ENCODE measurements at places on chromosomes 2 and 18.

- no peak for DNase-seq
These were observed 102.1 kb downstream of the SMAD7 start for GRCh38 chr18:48848641-48849143.

- DNase-seq, result no peak
These were observed 2.3 kb downstream of the INHBB start for GRCh38 chr2:120348134-120348736.

GRCh38 chr2:204470178-204470620, 75.1 kb upstream of the PARD3B start:
- no peak for DNase-seq

GRCh38 chr2:95361216-95361980, 41.1 kb upstream of the FAHD2A start:
- DNase-seq, result no peak

DNA sequence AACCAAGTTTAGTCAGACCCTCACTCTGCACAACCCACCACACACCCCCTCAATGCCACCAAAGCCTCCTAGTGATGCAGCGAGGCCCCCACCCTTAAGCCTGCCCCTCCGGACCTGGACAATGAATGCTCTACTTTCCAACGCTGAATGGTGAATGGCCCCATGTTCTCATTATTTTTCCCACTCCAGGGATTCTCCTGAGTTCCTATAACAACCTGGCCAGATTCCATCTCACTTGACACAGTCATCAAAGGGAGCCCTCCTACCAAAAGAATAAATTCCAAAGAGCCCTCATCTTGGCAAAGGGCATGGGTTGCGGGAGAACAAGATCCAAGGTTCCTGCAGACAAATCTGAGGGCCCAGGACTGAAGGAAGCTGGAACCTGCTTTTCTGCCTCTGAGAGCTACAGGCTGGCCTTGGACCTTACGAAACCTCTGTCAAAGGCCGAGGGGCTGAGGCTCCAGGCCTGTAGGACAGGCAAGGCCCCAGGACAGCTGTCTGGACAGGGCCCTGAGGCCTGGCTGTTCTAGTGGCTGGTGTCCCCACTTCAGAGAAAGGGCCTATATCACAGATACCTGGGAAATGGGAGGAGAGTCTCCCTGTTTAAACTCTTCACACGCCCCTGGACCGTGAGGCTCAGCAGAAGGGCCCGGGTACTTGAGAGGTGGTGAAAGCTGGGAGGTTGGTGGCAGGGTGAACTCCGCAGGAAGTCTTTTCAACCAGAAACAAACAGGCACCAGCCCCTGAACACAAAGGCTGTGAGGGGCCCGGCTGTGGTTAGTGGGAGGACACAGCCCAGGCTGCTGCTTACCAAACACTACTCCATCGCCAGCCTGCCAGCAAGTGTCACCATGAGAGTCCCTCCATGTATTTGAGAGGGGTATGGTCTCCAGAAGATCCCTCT, 27.3 kb downstream of the SFXN5 start:
- DNase-seq, result no peak
